Epithelial cell of prostate (primary cell): ENCODE measurements at places on chromosomes 5 and 9.

DNA sequence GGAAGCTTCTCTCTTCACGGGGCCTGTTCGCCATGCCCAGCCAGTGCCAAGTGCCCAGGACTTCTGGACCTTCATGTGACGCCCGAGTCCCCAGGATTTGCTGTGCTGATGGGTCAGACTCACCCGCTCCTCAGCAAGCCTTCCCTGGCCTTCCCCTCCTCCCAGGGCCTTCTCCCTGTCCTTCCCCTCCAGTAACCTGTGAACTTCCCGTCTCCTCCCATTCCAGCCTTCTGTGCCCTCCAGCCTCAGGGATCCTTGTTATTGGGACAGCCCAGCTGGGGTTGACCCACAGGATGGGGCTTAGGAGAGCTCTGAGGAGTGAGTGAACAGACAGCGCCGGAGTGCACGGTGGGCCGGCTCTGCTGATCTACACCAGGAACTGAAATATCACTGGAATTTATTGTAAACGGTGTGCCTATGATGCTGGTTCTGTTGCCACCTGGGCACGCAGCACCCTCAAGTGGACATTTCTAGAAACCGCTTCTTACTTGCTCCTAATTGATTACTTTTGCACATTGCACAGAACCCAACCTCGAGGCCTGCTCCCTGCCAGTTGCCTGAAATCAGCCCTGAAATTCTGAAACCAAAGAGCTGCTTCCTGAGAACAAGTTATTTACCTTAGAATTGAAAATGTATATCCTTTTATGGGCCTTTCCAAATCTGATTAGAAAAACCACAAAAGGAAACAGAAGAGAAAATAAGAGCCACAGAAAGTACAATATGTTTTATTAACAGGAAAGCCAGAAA is 1.5 kb downstream of the SPAAR start:
- no peak for DNase-seq

- DNase-seq = no peak
Measured at GRCh38 chr5:21195145-21195544, 1207.1 kb upstream of the CDH18 start.

- DNase-seq = no peak
Measured at GRCh38 chr9:133971121-133971951, 20.8 kb downstream of the VAV2 start.

GRCh38 chr9:107283623-107284616 is 841 bp downstream of the RAD23B start:
- DNase-seq = no peak

- no peak for DNase-seq
Measured at GRCh38 chr9:83061036-83061435, 1.9 kb downstream of the RASEF start.

DNA sequence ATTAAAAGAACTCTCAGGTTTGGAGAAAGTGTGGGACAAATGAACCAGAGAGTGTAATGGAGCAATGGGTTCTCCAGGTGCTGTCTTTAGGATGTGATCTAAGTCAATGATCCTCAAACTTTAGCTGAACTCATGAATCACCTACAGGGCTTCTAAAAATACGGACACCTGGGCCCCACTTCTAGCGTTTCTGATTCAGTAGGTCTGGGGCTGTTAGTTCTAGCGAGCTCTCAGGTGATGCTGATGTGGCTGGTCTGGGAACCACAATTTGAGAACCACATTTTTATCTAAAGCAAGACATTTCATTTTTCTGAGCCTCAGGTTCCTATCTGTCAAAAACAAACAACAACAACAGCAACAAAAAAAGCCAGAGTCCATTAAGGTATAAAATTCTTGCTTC is 35.1 kb upstream of the PCA3 start:
- DNase-seq = no peak

GRCh38 chr5:91219803-91220371 is 163.2 kb downstream of the ARRDC3 start:
- no peak for DNase-seq

DNA sequence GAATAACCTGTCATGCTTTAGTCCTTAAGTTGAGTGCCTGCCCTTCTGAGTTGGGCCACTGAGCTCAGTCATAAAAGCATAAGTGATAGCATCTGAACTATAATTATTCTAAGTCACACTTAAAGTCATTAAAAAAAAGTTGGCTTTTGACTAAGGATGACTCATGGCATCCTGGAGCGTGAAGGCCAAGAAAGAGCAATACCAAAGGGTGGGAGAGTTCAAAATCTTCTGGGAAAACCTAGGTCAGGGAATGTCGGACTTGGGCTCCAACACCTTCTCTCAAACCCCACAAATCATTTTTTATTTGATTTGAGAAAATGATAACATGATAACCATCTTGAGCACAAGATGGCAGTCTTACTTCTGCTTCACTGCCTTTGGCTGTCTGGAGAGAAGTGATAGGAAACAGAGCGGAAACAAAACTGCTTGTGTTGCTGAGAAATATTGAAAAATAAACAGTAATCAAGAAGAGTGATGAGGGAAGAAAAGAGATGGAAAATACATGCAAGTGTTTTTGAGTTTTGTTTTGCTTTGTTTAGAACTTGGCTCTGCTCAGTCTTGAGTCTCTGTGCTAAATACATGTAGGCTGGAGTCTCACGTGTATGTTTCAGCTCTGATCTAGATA is 16.9 kb upstream of the NTRK2 start:
- DNase-seq = no peak

- no peak for DNase-seq
Measured at GRCh38 chr5:35138232-35138631, 90.5 kb upstream of the AGXT2 start.

DNA sequence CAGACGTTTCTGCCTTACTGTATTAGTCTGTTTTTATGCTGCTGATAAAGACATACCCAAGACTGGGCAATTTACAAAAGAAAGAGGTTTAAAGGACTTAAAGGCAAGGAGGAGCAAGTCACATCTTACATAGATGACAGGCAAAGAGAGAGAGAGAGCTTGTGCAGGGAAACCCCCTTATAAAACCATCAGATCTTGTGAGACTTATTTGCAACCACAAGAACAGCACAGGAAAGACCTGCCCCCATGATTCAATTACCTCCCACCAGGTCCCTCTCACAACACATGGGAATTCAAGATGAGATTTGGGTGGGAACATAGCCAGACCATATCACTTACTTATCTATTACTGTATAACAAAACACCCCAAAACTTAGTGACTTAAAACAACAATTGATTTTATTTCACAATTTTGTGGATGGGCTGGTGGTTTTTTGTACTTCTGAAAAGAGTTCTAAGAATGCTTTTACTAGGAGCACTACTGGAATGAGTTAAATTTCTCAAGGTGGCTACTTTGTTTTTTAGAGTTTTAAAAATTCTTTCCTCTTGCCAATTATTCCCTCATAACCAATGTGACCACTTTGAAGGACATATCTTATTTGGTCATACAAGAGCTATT is 10.3 kb downstream of the RUSC2 start:
- DNase-seq = no peak

DNA sequence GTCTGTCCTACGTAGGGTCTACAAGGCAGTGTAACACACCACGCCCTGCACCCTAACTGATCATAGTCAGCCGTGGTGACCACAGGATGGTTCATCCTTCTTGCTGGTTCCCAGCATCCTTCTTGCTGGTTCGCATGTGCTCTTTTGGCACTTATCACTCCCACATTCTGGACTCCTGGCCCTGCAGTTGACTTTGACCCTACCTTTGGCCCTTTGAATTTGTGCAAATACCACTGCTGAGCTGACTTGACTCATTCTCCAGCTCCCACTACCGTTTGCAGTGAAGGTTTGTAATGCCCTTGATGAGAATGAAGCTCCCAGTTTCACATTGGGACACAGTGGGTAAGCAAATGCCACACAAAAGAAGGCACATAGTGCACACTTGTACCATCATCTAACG is 33.8 kb downstream of the PALM2AKAP2 start:
- no peak for DNase-seq
